ENCODE measurements at places on chromosomes 7 and 10.

DNA sequence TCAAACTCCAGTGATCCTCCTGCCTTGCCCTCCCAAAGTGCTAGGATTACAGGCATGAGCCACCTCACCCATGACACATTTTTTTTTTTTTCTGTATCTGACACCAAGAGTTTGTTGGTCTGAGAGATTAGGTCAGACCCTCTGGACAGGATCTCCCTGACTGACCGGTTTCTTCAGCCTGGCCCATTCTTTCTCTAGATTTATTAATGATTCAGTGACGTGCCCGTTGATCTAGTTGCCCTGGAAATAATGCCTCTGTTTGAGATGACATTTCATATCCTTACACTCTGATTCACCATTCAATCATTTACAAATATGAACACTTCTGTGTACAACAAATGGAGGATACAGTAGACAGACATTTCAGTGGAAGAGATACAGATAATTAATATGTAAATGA, 1.4 kb upstream of the ZNF212 start:
- DNase-seq = no peak

GRCh38 chr7:140723006-140723405, 26.5 kb downstream of the NDUFB2 start:
- no peak for DNase-seq

- DNase-seq = no peak
Measured at GRCh38 chr7:100157334-100158228, 942 bp downstream of the TRAPPC14 start.

DNA sequence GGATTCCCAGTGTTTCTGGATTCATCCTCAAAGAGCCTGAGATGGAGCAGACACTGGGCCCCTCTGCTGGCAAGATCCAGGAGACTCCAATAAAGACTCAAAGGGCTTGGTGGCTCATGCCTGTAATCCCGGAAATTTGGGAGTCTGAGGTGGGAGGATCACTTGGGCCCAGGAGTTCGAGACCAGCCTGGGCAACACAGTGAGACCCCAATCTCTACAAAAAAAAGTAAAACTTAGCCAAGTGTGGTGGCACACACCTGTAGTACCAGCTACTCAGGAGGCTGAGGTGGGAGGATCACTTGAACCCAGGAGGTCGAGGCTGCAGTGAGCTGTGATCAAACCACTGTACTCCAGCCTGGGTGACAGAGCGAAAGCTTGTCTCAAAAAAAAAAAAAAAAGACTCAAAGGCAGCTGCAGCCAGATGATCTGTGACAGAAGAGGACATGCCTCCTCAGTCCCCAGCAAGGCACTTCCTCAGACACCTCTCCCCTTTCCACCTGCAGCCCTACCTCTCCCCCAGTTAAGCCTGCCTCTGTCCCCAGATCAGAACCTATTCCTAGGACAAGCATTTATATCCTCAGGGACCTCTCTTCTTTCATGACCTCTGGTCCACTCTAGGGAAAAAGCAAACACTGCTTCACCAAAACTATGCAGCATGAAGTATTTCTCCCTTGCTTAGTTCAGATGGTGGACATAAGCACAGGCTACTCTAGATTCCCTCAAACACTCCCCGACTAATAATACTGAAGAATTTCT, 27.9 kb downstream of the PDLIM1 start:
- DNase-seq = no peak

GRCh38 chr10:69957886-69958555, 94.6 kb upstream of the MACROH2A2 start:
- no peak for DNase-seq

DNA sequence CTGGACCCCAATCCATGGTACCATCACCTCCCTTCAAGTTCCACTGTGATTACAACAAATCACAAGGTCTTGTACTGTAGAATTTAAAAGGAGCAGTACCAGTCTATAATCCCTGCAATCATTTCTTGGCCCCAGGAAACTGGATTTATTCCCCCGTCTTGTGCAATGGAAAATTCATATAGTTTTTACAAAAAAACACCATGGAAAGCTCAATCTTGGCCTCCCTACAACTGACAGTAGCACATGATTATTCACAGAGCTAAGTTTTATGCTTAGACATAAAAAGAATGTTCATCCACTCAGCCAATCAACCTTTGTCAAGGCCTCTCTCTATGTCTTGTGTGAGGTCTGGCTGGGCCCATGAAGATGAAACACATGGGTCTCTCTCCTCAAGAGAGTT, 10.2 kb downstream of the DGKI start:
- no peak for DNase-seq

DNA sequence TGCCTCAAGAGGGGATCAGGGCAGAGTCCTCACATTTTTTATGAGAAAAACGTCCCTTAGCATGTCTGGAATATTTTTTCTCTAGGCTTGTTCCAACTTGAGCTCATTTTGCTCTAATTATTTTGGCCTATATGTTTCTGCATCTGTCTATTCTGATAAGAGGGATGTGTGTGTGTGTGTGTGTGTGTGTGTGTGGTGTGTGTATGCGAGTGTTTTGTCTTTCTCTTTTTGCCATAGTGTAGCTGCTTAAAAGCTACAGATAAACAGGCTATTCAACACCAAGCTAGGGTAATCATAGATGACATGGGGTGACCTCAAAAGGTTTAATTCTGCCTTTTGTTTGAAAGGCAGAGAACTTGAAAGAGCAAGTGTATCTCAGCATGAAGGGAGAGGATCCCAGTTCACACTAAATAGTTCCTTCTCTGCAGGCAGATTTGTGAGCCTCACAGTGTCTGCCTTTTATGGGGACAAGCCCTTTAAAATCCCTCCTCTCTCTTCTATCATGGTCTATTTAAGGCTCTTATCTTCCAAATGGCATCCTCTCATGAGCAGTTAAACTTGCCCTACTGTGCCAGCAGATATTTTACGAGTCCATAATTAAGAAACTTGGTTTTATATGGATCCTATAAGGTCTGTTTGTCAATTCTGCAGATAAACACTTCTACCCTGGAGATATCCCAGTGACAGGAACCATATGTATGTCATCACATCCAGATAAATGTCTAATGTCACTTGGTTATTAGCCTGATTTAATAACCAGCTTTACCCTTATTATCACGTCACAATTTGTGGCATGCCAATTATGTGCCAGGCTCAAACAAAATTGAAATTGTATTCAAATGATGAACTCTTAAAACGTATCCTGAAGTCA, 202.9 kb upstream of the MTPN start:
- DNase-seq = no peak

DNA sequence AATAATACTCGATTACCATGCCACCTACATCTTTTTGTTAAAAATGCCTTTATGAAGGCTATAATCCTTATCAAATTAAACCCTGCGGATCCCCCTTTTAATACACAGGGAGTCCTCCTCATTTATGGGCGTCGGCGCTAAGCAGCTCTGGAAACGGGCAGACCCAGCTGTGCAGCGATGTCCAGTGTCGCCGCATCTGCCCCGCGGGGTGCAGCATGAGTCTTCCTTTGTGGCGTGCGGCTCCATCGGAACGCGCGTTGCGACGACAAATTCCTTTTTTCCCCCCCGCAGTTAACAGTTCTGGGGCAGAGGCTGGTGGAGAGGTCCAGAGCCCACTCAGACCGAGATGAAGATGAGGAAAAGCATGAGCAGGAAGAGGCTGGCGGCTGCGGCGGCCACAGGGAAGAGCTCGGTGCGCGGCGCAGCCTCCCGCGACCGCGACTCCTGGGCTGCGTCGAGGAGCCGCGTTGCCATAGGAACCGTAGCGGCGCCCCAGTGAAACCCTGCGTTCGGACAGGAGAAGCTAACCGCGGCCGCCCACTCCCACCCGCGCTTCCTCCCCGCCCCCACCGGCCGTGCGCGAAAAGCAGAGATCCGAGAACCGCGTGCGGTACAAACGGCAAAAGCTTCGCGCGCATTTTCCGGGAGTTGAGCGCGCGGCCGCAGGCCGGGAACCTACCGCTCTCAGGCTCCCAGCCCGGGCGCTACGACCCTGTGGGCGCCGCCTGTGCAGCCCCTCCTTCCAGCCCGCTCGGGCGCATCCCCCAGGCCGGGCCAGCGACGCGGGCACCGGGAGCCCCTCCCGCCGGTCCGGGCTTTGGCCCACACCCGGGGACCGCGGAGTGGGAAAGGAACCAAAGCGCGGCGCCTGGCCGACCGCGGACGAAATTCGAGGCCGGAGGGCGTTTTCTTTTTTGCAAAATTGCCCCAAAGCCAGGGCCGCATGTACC, 130.6 kb downstream of the SPAG6 start:
- DNase-seq = peak; percentile 11

DNA sequence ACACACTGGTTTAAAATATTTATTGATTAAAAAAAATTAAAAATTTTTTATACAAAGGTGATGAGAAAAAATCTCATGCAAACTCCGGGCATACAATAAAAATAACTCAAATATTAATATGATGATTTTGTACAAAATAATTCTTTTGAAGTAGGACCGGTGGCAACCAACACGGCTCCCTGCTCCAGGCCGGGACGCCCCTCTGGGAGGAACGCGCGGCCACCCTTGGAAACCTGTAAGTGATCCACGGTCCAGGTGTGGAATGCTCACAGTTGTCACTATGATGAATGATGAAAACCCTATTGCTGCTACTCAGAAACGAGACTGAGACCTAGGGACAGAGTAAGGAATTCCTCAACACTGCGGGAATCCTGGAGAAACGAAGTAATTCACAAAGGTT, 219.1 kb downstream of the TCERG1L start:
- DNase-seq = no peak

GRCh38 chr7:132475037-132475668, 101.1 kb downstream of the PLXNA4 start:
- no peak for DNase-seq

GRCh38 chr10:116756277-116756676, 13.9 kb upstream of the HSPA12A start:
- DNase-seq = no peak

GRCh38 chr10:99827936-99828335, 45.5 kb downstream of the ABCC2 start:
- no peak for DNase-seq

DNA sequence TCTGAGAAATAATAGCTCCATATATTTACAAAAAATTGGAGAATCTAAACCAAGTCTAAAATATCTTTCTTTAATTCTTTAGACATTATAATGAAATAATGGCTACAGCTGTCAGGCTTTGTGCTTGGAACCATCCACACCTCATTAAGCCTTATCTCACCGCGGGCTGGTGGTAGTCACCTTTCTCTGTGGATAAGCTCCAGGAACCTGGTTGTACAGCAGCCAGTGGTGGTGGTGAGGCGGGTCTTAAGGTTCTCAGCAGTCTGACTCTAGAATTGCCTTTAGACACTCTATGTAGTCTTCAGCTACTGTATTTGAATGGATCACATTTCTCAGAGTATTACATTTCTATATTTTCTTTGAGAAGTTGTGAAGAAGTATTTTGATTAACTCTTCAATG, 34.2 kb downstream of the CUL1 start:
- DNase-seq = no peak

All from activated T-cell treated with anti-CD3 and anti-CD28 coated beads for 4 hours (primary cell).